NCI-H2081 treated with DMSO at 0.1 percent for 48 hours (cell line): ENCODE measurements at places on chromosomes 1 and 21.
A peak's percentile ranks its signal among the peaks of the same experiment; 100 is the strongest.

DNA sequence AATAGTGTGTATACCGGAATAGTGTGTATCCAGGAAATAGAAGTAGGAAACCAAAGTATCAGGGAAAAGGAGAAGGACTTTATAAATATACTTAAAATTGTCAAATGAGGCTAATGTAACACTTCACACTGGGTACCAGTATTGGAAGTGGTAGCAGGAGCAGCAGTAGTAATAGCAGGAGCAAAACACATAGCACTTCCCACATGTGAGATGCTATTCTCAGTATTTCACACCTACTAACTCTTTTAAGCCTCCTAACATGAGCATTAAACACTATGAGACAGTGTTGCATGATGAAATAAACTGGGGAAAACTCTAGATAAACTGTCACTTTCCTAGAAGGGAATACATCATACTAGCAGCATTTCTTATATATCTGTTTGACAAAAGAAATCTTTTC lies 376.7 kb downstream of the VAV3 start:
- DNase-seq = no peak

DNA sequence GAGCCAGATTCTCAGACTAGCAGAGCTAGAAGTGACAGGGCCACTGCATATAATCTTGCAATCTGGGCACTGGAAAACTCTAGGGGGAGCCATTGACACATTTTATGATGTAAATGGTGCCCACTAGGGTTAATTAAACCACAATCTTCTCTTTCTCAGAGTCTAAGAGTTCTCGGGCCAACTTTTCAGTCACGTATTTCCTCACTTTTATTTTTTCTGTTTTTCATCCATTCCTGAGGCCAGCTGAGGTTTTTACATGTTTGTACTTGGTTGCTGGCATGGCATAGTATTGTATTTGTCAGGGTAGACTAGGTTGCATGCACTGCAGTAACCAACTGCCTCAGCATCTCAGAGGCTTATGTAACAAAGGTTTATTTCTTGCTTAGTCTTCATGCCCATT lies 138.2 kb downstream of the ZNF326 start:
- DNase-seq = peak; percentile 14

DNA sequence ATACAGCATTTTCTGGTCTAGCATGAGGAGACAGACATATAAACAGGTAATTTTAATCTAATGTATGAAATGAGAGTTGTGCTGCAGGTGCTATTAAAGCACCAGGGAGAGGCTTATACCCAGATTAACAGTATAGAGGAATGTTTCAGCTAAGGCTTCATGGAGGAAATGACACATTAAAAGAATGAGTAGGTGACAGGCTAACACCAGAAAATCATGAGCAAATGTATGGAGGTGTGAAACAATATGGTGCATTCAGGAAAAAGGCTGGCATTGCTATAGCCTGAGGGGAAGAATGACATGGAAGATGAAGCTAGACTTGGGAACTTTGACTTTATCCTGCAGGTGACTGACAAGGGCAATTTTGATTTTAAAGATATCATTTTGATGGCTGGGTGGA lies 7.0 kb downstream of the ARPC5 start:
- DNase-seq = no peak

- no peak for DNase-seq
Observed at GRCh38 chr21:31348188-31348587, 4.1 kb upstream of the TIAM1 start.

- no peak for DNase-seq
Observed at GRCh38 chr1:174114788-174115448, 44.4 kb upstream of the RABGAP1L start.

DNA sequence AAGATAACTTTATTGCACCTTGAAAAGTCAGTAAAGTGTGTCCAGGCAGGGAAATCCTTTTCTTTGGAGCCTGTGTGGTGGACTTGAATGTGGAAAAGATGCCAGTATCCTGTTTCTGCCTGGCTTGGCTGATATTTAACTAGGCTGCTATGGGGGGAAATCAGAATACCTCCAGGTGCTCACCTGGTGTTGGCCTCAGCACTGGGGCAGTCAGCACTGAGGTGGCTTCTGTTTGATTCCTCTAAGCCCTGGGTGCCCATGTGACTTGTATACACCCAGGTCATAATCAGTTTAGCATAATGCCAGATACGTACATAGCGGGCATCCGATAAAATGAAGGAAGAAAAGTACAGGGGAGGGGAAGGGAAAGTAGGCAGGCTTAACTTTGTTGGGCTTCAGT lies 7.2 kb downstream of the PHGDH start:
- DNase-seq = no peak

- DNase-seq = no peak
Observed at GRCh38 chr1:24591781-24592180, 35.9 kb downstream of the NCMAP start.
